ENCODE measurements at places on chromosomes 12 and 14. TPM values are rescaled to one million over a fixed set of nuclear protein-coding genes. Genes with fewer than 3 reads are reported as not detected.

- H3K36me3 ChIP-seq, result no peaks in the 10 kb centered on the region
- H3K4me3 ChIP-seq, result peak overlapping the region; percentile 72
Measured at GRCh38 chr12:116818341-116818856, 62.8 kb downstream of the HRK start.

GRCh38 chr12:104057771-104058197, 6.5 kb upstream of the HCFC2 start:
- H3K36me3 ChIP-seq, result no peaks in the 10 kb centered on the region
- no peaks in the 10 kb centered on the region for H3K4me1 ChIP-seq
- no peak overlapping the region for H3K27ac ChIP-seq

TMEM52B gene
- total RNA-seq, result 0.14 TPM

DNA sequence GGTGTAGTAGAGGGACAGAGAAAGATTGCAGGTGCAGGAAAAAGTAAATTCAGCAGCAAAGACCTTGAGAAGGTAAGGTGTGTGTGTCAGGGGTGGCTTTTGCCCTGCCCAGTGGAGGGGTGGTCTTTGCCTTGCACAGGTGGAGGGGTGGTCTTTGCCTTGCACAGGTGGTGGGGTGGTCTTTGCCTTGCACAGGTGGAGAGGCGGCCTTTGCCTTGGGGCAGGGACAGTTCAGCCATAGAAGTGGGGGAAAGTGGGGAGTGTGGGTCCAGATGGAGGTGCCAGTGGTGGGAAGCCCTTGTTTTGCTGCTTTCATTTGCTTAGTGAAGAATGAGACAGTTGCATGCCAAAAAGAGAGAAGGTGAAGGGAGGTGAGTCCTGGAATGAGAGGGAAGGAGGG, 65.7 kb downstream of the PRMT8 start:
- no peaks in the 10 kb centered on the region for H3K36me3 ChIP-seq
- DNase-seq, result no peak
- H3K27me3 ChIP-seq, result peaks cover 2% of the 10 kb centered on the region

- no peak for DNase-seq
- H3K27ac ChIP-seq, result no peak overlapping the region
- no peaks in the 10 kb centered on the region for H3K36me3 ChIP-seq
- no peaks in the 10 kb centered on the region for H3K4me1 ChIP-seq
Measured at GRCh38 chr12:24872211-24872610, 76.7 kb downstream of the BCAT1 start.

SYNDIG1L gene
- total RNA-seq, result under 0.01 TPM

MYH6 gene
- 0.05 TPM for total RNA-seq

CYP46A1 gene
- total RNA-seq, result 0.14 TPM

TSPAN8 gene
- total RNA-seq, result 0.33 TPM

GRCh38 chr12:5499566-5500330, 67.8 kb downstream of the NTF3 start:
- DNase-seq, result no peak
- no peaks in the 10 kb centered on the region for H3K36me3 ChIP-seq
- H3K27ac ChIP-seq, result no peak overlapping the region
- H3K4me3 ChIP-seq, result no peak overlapping the region
- H3K4me1 ChIP-seq, result no peaks in the 10 kb centered on the region

PLEKHD1 gene
- 0.09 TPM for total RNA-seq

DNA sequence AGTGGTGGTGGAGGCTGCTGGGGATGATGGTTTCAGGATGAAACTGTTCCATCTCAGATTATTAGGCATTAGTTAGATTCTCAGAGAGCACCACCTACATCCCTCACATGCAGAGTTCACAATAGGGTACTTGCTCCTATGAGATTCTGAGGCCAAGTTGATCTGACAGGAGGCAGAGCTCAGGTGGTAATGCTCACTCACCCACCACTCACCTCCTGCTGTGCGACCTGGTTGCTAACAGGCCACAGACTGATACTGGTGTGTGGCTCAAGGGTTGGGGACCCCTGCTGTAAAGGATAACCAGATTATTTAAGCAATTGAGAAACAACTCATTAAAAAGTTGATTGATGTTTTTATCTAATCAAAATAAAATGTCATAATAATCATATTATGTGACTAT, 248.5 kb downstream of the RERGL start:
- no peak overlapping the region for H3K4me3 ChIP-seq
- H3K27me3 ChIP-seq, result no peaks in the 10 kb centered on the region
- DNase-seq, result no peak
- no peaks in the 10 kb centered on the region for H3K4me1 ChIP-seq

DNA sequence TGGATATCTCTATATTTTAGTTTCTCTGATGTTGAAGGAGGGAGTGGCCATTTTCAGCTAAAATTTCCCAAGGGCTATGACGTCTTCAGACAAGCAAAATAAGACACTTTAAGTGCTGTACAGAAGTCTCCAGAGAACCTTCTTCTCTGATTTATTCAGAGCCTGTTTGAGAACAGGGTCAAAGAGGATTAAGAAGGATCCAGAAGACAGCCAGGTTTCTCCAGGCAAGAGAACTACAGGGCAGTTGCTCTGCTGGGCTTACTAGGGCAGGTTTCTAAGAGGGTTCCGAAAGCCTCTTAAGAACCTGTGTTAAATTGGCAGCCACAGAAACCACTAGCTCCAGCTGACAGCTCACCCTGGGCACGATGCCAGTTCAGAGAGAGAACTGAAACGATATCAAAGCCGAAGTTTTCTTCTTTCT, 1.2 kb downstream of the MGP start:
- H3K27me3 ChIP-seq, result no peaks in the 10 kb centered on the region
- DNase-seq, result peak; percentile 37
- no peaks in the 10 kb centered on the region for H3K36me3 ChIP-seq
- no peak overlapping the region for H3K27ac ChIP-seq
- peaks cover 9% of the 10 kb centered on the region for H3K4me1 ChIP-seq

DNA sequence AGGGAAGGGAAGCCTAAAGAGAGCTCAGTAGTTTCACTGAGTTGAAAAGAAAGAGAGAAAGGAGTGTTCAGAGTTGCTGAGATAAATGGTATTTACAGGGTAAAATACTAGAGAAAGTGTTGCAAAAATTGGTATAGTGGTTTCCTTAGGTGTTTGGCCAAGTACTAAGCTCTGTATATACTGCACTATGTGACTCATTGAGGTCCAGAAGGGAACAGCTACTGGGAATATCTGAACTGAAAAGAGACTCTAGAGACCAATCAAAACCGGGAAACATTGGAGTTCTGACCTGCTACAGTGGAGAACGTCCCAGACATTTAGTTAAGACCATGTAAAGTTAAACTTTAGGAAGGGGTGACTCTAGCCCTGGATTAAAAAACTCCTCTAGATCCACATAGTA, 42.7 kb upstream of the ALX1 start:
- H3K27ac ChIP-seq, result no peak overlapping the region
- no peaks in the 10 kb centered on the region for H3K36me3 ChIP-seq
- no peak overlapping the region for H3K4me3 ChIP-seq
- no peaks in the 10 kb centered on the region for H3K4me1 ChIP-seq
- no peaks in the 10 kb centered on the region for H3K27me3 ChIP-seq

GRCh38 chr12:114160445-114160844, 194.3 kb upstream of the RBM19 start:
- no peaks in the 10 kb centered on the region for H3K4me1 ChIP-seq
- no peak overlapping the region for H3K4me3 ChIP-seq
- no peak for DNase-seq
- H3K27ac ChIP-seq, result no peak overlapping the region
- no peaks in the 10 kb centered on the region for H3K27me3 ChIP-seq

DNA sequence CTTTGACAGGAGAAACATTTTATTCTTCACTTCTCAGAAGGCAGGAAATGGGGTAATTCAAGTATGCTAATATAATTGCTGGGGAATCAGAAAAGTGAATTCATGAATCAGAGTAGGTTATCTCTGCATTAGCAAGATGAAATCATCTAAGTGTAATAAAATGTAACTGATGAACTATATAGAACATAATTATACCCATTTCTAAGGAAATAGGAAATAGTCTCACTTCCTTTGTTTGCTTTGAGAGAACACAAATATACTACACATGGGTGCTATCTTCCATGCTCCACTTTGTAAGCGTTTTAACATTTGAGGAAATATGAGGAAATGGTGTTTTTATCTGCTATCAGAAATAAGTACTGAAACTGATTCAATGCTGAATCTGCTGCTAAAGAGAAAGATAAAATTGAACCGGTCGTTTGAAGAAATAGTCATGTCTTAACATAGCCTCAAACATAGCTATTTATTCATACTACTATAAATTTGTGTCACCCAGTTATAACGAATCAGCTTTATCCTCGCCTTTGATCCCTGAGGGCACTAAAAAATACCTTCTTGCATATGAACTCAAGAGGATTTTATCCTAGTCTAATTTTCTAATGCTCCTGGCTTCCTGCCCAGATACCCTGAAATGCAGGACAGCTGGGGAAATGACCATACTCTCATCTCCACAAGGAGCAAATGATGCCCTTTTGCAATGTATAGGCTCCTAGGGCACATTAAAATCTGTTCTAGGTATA, 696.0 kb downstream of the C12orf50 start:
- DNase-seq, result no peak
- no peaks in the 10 kb centered on the region for H3K4me1 ChIP-seq
- H3K27ac ChIP-seq, result no peak overlapping the region
- H3K36me3 ChIP-seq, result no peaks in the 10 kb centered on the region

- H3K4me3 ChIP-seq, result no peak overlapping the region
- no peaks in the 10 kb centered on the region for H3K4me1 ChIP-seq
- no peaks in the 10 kb centered on the region for H3K27me3 ChIP-seq
Measured at GRCh38 chr14:67077921-67078320, 111.3 kb upstream of the GARIN2 start.

RIPK3 gene
- total RNA-seq, result 10.9 TPM

DNA sequence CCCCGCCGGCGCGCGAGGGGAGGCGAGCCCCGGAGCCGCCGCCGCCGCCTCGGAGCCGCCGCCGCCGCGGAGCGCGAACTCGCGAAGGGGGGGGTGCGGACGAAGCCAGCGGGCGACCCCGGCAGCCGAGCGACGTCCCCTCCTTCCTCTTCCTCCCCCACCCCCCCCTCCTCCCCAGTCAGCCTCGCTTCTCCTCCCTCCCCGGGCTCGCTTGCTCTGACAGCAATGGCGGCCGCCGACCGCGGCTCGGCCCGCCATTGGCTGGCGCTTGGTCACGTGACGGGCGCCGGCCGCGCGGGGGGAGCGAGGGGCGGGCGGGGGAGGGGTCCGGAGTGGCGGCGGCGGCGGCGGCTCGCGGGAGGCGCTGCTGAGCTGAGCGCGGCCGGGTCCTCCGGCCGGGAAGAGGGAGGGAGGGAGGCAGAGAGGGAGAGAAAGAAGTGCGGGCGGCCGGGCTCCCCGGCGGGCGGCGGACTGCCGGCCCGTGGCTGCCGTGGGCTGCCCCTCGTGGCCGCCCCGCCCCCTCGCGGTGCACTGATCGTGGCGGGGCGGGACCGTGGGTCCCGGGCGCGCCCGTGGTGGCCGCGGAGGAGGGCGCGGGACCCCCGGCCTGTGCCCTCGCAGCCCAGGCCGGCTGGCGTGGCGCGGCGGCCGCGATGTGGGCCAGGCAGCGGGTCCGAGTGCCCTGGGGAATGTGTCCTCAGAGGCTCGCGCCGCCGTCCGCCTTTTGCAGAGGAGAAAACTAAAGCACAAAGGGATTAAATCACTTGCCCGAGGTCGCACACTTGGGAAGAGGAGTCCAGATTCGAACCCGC, at the start of gene MED13L:
Gene MED13L, minus strand, starts transcription at position 227 of the 812 bp plus-strand sequence. CDS start 562 bp downstream, outside the sequence.
- H3K36me3 ChIP-seq, result no peaks in the 10 kb centered on the region
- peak within 1 kb of the TSS; percentile 96 for H3K4me3 ChIP-seq
- peak; percentile 93 for DNase-seq

DNA sequence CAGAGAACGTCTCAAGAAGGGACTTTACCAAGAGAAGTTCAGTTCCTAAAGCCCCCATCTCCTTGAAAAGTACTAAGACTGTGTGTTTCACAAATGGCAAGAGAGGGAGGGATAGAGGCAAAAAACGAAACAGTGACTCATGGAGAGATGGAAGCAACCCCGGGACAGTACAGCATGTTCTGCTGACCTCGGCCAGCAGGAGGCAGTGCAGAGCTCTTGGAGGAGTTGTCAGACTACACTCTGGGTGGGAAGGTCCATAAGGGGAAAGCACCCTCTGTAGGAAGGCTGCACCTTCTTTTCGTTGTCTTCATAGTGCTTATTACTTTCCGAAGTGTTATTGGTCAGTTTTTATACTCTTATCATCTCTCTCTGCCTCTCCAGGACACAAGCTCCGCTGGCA, 525.2 kb upstream of the CCDC196 start:
- DNase-seq, result no peak
- H3K27ac ChIP-seq, result no peak overlapping the region
- H3K27me3 ChIP-seq, result peaks cover 2% of the 10 kb centered on the region

GRCh38 chr14:77181603-77182437, at the start of gene TMEM63C:
TMEM63C (plus strand) TSS chr14:77181798; CDS start chr14:77218814, 37,016 bp downstream.
- peak; percentile 83 for DNase-seq
- H3K4me3 ChIP-seq, result peak within 1 kb of the TSS; percentile 49
- no peaks in the 10 kb centered on the region for H3K36me3 ChIP-seq
- H3K4me1 ChIP-seq, result peaks cover 5% of the 10 kb centered on the region
- H3K27ac ChIP-seq, result no peak within 1 kb of the TSS
- H3K27me3 ChIP-seq, result peaks cover 5% of the 10 kb centered on the region

GRCh38 chr14:95497561-95498011, 18.9 kb downstream of the SYNE3 start:
- DNase-seq, result no peak
- H3K4me3 ChIP-seq, result no peak overlapping the region
- peaks cover 3% of the 10 kb centered on the region for H3K36me3 ChIP-seq
- H3K4me1 ChIP-seq, result peaks cover 17% of the 10 kb centered on the region

PRH2 gene
- 0.80 TPM for total RNA-seq

GRCh38 chr12:45475594-45475993, 253.9 kb upstream of the ARID2 start:
- H3K36me3 ChIP-seq, result no peaks in the 10 kb centered on the region
- H3K4me3 ChIP-seq, result no peak overlapping the region
- peaks cover 13% of the 10 kb centered on the region for H3K4me1 ChIP-seq
- DNase-seq, result peak; percentile 54
- H3K27me3 ChIP-seq, result no peaks in the 10 kb centered on the region
- no peak overlapping the region for H3K27ac ChIP-seq

CLEC4C gene
- total RNA-seq, result 1.4 TPM

- H3K4me3 ChIP-seq, result no peak overlapping the region
- H3K27ac ChIP-seq, result no peak overlapping the region
- no peak for DNase-seq
- no peaks in the 10 kb centered on the region for H3K27me3 ChIP-seq
Measured at GRCh38 chr12:93381161-93381975, 3.6 kb downstream of the NUDT4 start.

- H3K27ac ChIP-seq, result no peak overlapping the region
- H3K4me1 ChIP-seq, result no peaks in the 10 kb centered on the region
- no peak for DNase-seq
- H3K27me3 ChIP-seq, result no peaks in the 10 kb centered on the region
Measured at GRCh38 chr12:92472201-92472600, 230.6 kb upstream of the PLEKHG7 start.
